ENCODE measurements at places on chromosomes 16 and 17. TPM values are rescaled to one million over a fixed set of nuclear protein-coding genes. Genes with fewer than 3 reads are reported as not detected.

- no peak for DNase-seq
Measured at GRCh38 chr16:3654249-3654991, at the start of gene DNASE1. Gene DNASE1 (plus strand): TSS chr16:3654691. CDS start chr16:3655374, 683 bp downstream.

- DNase-seq: no peak
Measured at GRCh38 chr16:85369741-85370528, 243.2 kb upstream of the GSE1 start.

- DNase-seq: no peak
Measured at GRCh38 chr16:22171953-22172352, 9.6 kb downstream of the SDR42E2 start.

DNA sequence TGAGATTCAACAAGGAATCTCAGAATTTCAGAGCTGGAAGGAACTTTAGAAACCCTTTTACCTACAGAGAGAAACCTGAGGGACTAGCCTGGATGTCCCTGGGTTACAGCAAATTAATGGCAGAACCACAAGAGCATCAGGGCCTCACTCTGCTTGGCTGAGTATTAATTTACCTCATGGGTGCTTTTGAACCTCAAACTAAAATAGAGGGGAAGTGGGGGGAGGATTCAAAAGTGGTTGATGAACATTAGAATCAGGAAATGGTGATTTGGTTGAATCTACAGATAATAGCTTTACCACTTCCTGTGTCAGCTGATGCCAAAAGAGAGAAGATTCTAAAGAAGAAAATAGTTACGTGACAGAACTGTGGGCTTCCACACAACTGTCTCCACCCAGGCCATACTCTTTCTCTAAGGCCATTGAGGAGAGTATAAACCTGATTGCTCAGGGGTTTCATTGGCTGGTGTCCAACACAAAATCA is 11.3 kb upstream of the SKAP1 start:
- DNase-seq: no peak

DNA sequence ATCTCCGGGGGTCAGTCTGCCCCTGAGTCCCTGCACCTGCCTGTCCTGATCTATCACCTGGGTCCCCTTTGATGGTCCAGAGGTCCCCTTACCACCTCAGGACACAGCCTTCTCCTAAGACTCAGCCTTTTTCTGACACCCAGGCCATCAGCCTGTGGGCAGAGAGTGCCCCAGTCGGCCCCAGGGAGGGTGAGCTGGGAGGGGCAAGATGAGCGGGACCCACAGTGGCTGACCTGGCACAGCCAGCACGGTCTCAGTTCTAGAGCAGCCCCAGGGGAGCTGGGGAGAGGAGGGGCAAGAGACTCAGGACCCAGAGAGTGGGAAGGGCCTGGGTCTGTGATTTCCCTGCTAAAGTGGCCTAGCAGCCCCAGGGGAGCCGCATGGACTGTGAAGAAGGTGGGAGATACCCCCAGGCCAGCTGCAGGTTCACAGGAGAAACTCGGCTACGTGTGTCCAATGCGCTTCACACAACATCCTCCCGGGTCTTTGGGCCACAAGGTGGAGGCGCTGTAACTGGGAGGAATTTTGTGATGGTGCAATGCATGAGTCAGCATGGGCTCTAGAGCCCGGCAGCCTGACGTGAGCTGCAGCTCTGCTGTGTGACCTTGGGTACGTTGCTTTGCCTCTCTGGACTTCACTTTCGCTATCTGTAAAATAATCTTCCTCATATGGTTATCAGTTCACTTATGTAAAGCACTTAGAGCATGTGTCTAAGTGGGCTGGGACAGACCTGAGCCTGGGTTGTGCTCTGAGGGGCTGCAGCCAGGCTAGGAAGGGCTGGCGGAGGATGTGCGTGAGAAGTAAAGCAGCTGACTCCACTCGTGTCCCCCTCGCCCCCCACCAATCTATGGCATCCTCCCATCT is 67.2 kb upstream of the LHX1 start:
- DNase-seq: no peak

DNA sequence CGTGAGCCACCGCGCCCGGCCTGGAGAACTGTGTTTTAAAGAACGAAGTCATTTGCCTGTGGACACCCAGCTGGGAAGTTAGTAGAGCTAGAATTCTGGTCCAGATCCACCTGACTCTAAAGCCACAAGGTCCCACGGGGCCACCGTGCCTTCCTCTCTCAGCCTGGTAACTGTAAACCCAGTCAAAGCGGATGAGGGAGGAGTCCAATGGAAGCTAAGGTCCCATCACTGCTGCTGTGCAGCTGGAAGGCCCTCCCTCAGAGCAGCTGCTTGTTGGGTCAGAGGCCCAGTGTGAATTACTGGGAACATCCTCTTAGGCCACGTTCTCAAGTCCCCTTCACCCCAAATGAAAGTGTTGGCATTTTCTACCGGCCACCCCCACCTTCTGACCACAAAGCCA is 48.8 kb upstream of the CACNG5 start:
- no peak for DNase-seq

GRCh38 chr16:17467923-17468540 is 2.7 kb downstream of the XYLT1 start:
- DNase-seq: peak; percentile 89

DNA sequence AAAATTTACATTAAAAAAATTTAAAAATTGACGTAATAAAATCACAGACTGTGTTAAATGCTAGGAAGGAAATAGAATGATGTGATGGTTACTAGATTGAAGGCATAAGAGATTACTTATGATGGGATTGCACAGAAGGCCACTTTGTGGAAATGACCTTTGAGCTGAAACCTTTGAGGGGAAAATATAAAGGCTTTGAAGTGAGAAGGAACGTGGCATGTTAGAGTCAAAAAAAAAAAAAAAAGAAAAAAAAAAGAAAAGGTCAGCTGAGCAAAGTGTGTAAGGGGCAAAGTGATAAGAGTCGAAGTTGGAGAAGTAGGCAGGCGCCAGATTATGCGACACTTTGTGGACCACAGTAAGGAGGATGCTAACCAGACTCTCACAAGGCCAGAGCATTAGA is 3.6 kb upstream of the PSMD11 start:
- no peak for DNase-seq

GRCh38 chr17:66443166-66443565 is 140.8 kb downstream of the PRKCA start:
- DNase-seq: no peak

DNA sequence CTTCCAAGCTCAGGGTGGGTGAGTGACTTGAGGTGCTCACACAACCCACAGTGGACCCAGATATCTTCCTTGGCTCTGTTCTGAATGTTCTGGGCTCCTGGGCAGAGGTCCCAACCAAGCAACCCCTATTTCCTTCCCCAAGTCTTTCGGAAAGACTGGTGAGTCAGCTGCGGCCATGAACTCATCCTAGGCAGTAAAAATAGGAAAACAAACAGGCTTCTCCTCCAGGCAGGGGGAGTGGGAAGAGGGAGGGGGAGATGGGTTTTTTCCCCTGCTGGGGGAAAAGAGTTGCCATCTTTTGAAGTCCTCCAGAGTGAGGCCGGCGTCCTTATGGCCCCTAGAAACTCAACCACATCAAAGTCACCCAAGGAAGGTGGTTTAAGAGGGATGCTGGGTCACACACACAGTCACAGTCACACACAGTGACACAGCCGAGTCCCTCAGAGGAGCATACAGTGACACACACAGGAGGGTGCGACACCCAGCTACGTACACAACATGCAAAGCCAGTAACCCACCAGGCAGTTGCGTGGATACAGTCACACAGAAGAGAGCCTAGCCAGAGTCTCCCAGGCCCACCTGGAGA is 16.0 kb upstream of the DLX4 start:
- DNase-seq: no peak

GRCh38 chr17:33080091-33080490 is 88.4 kb downstream of the SPACA3 start:
- no peak for DNase-seq

DNA sequence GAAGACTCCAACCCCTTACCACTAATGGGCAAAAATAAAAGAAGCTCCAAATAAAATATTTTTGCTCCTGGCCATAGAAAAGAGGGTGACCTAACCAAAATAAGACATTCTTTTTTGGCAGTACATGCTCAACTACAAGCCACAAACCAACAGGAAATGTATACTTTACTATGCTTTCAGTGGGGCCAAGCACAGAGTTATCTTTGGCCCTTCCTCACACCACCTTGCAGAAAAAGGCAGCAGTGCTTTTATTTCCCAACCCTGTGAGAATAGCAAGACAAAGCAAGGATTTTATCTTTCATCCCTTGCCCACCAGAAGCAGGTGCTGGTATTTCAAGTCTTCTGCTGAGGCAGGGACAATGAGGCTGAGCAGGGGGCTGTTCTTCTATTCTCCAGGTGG is 1493.1 kb downstream of the CDH11 start:
- no peak for DNase-seq

GRCh38 chr17:34275881-34276280 is 5.9 kb downstream of the CCL7 start:
- DNase-seq: no peak

- no peak for DNase-seq
Measured at GRCh38 chr16:80369138-80369958, 171.4 kb upstream of the DYNLRB2 start.

GRCh38 chr17:27553019-27553511 is 77.9 kb upstream of the LGALS9 start:
- no peak for DNase-seq

GRCh38 chr16:60771138-60771537 is 1265.1 kb downstream of the CDH8 start:
- no peak for DNase-seq

- DNase-seq: no peak
Measured at GRCh38 chr16:11251525-11252481, 4.2 kb downstream of the SOCS1 start.

C17orf107 gene
- total RNA-seq: 1.7 TPM

TCAP gene
- total RNA-seq: 0.49 TPM

TBC1D3B gene
- 3.4 TPM for total RNA-seq

ITGAD gene
- not detected for total RNA-seq

MT1H gene
- not detected for total RNA-seq

TMEM98 gene
- 85.0 TPM for total RNA-seq

ANKS4B gene
- not detected for total RNA-seq

CENPT gene
- total RNA-seq: 57.7 TPM

ASIC2 gene
- total RNA-seq: not detected

HOXB6 gene
- total RNA-seq: 1.2 TPM
